ENCODE measurements at places on chromosomes 12 and 14. TPM values are rescaled to one million over a fixed set of nuclear protein-coding genes. Genes with fewer than 3 reads are reported as not detected.

The SLC39A5 gene
- total RNA-seq: 0.57 TPM

DNA sequence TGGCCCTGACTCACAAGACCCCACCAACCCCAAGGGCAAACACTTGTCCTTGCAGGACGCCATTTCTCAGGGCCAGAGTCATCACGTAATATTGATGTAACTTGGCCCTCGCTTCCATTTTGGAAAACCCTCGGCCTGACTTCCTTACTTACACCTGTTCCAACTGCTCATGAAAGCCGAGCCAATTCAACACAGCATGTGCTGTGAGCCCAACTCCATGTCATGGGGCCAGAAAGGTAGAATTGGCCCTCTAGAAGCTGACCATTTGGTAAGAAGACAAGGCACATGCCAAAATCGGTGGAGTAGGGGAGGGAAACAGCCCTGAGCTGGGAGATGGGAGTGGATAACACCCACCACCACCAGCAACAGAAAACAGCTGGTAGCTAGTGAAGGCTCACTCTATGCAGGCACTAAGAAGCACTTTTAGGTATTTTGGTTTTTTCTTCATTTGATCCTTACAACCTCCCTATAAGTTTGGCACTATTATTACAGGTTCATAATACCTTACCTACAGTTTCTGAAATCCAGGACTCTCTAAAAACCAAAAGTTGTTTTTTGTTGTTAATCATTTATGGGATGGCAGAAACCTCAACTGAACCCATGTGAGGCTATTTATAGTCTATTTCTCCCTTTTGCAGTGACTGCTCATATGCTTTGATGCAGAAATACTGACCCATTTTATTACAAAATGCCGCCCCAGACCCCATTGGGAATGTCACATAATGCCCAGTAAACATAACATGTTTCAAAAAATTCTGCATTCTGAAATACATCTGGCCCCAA is 6.5 kb downstream of the TTC7B start:
- no peak for DNase-seq

DNA sequence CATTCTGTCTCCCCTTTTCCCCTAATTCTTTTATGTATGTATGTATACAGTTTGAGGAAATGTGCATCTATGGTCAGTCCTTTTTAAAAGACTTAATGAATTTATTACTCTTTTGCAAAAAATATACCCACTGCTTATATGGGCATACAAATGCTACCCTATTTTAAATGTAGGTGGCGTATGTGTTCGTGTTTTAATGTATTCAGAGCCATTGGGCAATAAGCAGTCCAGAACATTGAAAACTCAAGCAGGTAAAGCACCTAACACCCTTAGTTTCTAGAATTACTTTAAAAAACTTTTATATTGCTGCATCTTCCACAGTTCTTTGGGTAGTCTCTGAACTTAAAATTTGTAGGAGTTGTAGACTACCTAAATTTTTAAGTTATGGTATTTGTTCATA is 42.6 kb upstream of the A2ML1 start:
- DNase-seq: no peak

- no peak for DNase-seq
These were observed 9.9 kb downstream of the BCL7A start for GRCh38 chr12:122031342-122032216.

GRCh38 chr12:105445249-105445648 is 114.8 kb downstream of the C12orf75 start:
- DNase-seq: no peak
